CD4-positive, alpha-beta T cell treated with Interleukin-17A for 4 hours (primary cell): ENCODE measurements at places on chromosomes 1 and 21.

DNA sequence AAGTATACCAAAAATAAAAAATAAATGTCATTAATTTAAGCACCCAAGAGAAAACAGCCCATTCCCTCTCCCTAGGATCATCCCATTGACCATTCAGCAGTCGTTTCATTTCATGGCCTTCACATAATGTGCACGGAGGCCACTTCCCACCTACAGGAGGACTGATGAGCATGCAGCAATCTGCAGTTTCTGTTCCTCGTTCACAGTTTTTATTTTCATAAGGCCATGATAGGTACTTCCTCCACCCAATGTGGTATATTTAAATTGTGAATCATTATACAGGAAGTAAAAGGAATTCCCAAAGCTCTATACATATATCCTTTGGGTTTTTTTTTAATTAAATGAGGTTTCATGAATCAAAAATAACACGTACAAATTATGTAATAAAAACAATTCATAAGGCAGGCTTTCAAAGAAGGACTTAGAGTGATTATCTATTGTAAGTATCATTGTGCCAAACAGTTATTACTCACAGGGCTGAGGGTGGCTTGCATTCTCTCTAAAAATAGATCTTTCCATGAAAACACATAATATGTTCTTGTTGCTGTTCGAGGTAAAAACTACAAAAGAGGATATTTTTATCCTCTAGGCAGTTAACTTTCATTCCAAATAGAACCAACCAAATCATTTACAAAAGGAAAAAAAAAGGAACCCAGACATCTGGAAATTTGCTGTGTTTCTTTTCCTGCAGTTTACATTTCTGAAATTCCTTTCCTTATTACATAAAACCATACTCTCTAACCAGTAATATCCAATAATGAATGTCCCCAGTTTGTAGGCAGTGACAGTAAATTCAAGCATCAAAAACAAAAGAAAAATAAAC is 27.5 kb upstream of the SLC44A3 start:
- DNase-seq, result no peak

- peak; percentile 74 for DNase-seq
Observed at GRCh38 chr21:33196941-33197374, 32.8 kb upstream of the IFNAR2 start.

GRCh38 chr1:65254320-65255034 is 54.9 kb upstream of the DNAJC6 start:
- peak; percentile 91 for DNase-seq

GRCh38 chr1:16116002-16116401 is 39.9 kb downstream of the EPHA2 start:
- no peak for DNase-seq

DNA sequence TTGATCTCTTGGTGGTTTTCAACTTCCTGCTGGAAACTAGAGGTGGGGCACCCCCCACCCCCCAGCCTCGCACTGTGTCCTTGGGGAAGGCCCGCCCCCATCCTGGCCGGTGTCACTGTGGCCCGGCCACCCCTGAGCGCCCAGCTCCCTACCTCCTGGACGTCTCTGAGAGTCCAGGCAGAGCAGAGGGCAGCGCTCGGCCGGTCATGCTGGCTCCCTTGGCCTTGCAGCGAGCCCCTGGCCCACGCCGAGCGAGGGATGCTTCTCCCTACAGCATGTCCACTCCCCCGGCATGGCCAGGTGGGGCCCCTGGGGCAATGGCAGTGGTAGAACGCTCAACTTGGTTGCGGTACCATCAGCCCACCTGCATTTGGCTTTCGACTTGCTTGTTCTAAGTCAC is 28.7 kb upstream of the TRAPPC10 start:
- no peak for DNase-seq

DNA sequence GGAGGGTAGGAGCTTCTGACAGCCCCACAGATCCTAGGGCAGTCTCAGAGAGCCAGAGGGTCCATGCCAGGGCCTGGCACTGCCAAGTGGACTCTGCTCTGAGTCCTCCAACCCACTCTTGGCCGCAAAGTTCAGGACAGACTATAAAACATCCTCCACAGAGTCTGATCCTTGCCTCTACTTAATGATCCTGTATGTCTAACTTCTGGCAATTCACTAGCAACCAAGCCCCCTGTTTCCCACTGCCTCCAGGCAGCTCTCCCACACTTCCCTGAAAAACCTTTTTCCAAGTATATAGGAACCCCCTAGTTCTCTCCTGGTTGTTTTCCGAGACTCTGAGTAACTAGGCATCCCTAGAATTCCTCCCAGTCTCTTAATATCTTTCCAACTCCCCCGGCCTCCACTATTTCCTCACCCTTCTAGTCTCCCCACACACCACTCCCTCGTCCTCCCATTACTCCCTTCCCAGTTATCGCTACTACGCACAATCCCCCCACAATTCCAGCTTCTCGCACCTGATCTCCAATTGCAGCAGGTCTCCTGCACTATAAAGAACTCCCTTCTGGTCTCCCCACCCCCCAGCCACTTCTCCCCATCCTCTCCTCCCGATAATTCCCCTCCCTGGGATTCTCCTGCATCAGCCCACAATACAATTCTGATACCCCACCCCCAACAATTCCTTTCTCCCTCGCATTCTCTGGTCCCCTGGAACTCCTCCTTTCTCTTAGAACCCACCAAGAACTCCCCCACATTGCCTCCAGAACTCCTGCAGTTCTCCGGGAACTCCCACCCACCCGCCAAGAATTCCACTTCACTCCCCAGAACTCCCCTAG is 574 bp downstream of the IGSF9 start:
- DNase-seq, result no peak
